ENCODE measurements at places on chromosomes 13 and 19.

GRCh38 chr19:2157452-2157851 is 6.1 kb upstream of the AP3D1 start:
- DNase-seq, result no peak

- DNase-seq, result no peak
Observed at GRCh38 chr13:47100214-47100853, 203.5 kb upstream of the HTR2A start.

DNA sequence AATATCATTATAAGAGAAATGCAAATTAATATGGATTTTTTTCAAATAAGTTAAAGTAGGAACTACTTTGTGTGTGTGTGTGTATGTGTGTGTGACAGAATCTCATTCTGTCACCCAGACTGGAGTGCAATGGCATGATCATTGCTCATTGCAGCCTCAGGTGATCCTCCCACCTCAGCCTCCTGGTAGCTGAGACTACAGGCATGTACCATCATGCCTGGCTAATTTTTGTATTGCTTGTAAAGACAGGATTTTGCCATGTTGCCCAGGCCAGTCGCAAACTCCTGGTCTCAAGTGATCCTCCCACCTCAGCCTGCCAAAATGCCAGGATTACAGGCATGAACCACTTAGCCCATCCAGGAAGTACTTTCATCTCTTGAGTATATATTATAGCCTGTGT is 3.2 kb upstream of the ERVV-2 start:
- no peak for DNase-seq

DNA sequence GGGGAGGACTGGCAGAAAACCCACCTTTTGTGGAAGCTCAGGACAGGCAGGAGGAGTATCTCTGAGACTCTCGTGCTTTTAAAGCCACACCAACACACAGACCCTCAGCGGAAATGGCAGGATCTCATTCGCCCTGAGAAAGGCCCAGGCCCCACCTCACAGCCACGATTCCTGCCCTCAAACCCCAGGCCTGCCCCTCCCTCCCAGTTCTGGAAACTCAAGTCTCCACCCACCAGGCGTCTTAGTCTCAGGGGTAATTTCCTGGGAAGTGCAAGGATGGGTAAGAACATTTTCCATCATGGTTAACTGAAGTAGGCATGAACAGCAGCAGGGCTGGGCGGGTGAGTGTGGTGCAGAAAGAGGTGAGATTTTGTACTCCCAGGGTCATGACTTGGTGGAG is 8.0 kb upstream of the PDE4C start:
- DNase-seq, result no peak

- DNase-seq, result no peak
Observed at GRCh38 chr13:74795526-74795925, 661.3 kb upstream of the KLF12 start.

DNA sequence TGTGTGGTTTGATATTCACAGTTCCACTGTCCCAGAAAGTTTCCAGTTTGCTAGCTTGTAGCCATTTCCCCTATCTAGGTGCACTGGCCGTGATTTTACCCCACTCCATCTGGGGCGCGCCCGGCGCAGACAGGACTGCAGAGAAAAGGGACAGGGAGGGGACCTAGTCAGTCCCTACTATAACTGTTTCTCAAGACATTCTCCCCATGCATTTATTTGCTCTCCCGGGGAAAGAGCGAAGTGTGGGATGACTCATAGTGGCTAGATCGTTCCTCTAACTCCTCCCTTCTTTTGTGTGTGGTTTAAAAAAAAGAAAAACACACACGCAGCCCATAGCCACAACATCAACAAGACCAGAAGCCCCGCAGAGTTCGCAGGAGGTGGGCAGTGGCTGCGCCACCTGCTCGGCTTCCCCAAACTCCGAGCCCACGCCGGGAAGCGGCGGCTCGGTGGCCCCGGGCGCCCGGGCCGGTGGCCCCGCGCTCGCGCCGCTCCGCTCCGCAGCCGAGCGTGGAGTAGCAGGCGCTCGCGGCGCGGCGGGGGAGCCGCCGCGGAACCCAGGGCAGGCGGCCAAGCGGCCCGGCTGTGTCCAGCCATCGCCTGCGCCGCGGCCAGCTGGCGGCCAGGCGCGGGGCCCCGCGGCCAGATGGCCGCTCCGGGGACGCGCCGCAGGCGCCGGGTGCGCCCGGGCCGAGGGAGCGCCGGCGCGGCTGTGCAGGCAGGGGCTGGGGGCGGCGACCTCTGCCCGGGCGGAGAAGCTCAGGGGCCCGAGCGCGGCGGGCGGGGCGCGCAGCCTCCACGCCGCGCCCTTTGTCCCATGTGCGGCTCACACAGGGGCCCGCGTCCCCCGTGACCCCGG is 653 bp downstream of the TMTC4 start:
- DNase-seq, result peak; percentile 77

- DNase-seq, result no peak
Observed at GRCh38 chr13:96403651-96404050, 313.7 kb downstream of the HS6ST3 start.

DNA sequence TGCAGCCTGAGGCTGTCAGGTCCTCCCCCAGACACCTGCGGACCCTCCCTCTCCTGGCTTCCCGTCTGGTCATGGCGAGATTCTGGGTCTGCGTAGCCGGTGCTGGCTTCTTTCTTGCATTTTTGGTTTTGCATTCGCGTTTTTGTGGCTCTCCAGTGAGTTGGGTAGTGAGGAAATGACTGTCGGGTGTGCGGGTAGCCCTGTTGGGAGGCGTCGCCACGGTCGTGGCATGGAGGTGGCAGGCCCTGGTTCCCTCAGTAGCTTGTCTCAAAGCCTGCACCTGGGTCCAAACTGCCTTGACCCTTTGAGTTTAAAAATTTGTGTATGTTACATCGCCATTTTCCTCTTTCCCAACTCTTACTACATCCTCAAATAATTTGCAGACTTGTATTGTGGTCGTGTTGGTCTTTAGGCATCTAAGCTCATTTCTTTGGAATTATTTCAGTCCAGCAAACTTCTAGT is 344 bp downstream of the NHLRC3 start:
- DNase-seq, result peak; percentile 33

- DNase-seq, result no peak
Observed at GRCh38 chr13:110576070-110576394, 14.5 kb upstream of the RAB20 start.

GRCh38 chr19:49148784-49149651 is 6.2 kb downstream of the HRC start:
- peak; percentile 77 for DNase-seq

- DNase-seq, result no peak
Observed at GRCh38 chr13:77339408-77339807, 12.5 kb upstream of the MYCBP2 start.

DNA sequence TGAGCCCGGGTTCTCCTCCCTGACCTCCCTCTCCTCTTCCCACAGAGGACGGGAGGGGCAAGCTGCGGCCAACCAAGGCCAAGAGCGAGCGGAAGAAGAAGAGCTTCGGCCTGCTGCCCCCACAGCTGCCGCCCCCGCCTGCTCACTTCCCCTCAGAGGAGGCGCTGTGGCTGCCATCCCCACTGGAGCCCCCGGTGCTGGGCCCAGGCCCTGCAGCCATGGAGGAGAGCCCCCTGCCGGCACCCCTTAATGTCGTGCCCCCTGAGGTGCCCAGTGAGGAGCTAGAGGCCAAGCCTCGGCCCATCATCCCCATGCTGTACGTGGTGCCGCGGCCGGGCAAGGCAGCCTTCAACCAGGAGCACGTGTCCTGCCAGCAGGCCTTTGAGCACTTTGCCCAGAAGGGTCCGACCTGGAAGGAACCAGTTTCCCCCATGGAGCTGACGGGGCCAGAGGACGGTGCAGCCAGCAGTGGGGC is 162.2 kb downstream of the KDM4B start:
- DNase-seq, result no peak

- peak; percentile 95 for DNase-seq
Observed at GRCh38 chr13:29435125-29435911, 160.2 kb downstream of the SLC7A1 start.

- no peak for DNase-seq
Observed at GRCh38 chr13:65508745-65509144, 1721.4 kb downstream of the PCDH9 start.

DNA sequence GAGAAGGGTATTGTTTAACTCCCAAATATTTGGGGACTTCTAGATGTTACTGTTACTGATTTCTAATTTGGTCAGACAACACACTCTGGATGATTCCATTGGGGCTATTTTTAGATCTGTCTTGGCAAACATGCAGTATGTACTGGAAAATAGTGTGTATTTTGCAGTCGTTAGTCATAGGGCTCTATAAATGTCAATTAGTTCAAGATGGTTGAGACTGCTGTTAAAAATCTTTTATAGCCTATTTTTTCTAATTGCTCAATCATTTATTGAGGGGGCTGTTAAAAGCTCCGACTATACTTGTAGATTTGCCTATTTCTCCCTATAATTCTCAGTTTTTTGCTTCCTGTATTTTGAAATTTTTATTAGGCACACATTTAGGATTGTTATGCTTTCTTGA is 31.4 kb downstream of the PPP5C start:
- peak; percentile 94 for DNase-seq

DNA sequence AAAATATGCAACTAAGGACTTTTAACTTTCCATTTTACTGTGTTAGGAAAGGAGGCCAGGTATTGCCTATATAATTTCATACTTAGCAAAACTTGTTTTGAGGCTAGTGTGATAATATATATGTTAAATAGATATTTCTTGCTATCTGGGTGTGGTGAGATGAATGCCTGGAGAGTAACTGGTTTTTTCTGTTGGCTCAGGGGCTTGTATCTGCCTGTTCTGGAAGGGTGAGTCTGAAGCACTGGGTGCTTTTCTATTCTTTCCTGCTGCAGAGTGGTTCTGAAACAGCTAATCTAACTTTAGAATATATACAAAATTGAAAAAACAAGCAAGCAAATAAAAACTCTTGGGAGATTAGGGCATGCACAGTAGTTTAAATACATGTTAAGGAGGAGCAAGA is 64.6 kb upstream of the MYCBP2 start:
- no peak for DNase-seq

GRCh38 chr13:99033814-99034213 is 56.0 kb upstream of the DOCK9 start:
- peak; percentile 36 for DNase-seq

DNA sequence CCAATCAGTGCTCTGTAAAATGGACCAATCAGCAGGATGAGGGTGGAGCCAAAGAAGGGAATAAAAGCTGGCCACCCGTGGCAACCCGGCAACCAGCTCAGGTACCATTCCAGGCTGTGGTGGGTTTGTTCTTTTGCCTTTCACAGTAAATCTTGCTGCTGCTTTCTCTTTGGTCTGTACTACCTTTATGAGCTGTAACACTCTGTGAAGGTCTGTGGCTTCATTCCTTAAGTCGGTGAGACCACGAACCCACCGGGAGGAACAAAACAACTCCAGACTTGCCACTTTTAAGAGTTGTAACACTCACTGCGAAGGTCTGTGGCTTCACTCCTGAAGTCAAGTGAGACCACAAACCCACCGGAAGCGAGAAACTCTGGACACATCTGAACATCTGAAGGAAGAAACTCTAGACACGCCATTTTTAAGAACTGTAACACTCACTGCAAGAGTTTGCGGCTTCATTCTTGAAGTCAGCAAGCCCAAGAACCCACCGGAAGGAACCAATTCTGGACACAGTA is 16.5 kb upstream of the SPACA6 start:
- DNase-seq, result no peak

- DNase-seq, result no peak
Observed at GRCh38 chr19:33887891-33888290, 91.2 kb downstream of the KCTD15 start.

- no peak for DNase-seq
Observed at GRCh38 chr13:27631156-27631555, 9.5 kb downstream of the POLR1D start.

GRCh38 chr13:46170268-46170667 is 11.7 kb downstream of the LCP1 start:
- no peak for DNase-seq

DNA sequence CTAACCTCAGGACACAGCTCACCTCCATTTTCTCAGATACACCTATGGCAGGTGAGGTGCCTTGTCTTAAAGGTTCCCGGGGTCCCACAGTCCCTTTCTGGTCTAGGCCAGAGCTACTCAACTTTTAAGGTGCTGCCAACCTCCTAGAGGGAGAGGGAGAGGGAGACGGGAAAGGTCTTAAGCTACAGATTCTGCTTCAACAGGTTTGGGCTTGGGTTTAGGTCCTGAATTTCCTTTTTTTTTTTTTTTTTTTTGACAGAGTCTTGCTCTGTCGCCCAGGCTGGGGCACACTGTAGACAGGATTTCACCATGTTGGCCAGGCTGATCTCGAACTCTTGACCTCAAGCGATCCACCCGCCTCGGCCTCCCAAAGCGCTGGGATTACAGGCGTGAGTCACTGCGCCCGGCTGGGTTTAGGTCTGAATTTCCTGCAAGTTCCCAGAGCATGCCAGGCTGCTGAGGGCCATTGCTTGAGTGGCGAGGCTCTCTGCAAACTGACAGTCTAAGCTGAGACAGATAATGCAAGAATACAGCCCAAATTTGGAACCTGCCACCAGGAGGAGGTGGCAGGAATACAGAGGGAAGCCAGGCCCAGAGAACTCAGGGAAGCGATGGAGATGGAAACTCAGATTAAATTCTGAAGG is 7.8 kb upstream of the SYCN start:
- no peak for DNase-seq

GRCh38 chr13:39201180-39201579 is 162.9 kb downstream of the NHLRC3 start:
- no peak for DNase-seq

DNA sequence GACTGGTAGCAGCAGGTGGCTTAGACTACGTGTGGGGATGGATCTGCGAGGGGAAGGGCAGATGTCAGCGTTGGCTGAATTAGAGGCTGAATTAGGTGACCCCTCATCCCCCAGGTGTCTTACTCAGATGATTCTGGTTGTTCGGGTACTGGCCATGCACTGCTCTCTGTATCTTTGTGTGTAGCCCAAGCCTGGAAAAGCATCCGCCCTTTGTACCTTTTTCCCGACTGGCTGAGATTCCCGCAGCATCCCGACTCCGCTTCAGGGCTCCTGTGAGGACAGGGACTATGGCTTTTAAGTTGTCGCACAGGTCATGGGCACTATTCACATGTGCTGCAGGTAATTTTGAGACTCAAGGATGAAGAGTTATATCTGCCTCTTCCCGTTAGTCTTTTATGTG is 7.2 kb downstream of the TFDP1 start:
- no peak for DNase-seq

DNA sequence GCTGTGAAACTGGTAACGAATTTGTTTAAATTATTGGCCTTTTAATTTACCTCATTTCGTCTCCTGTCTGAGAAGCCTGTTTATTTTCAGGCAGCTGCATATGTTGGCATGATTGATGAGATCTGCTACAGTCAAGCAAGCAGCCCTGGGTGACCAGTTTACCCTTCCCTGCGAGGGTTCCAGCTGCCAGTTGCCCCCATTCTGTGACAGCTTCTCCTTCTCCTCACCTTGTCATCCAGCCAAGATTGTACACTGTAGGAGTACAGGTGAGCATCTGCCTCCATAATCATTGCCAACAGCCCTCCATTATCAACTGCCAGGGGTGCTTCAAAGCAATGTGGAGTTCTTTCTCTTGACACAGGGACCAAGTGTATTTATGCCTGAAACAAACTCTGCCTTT is 1979.9 kb upstream of the PRR20A start:
- no peak for DNase-seq

DNA sequence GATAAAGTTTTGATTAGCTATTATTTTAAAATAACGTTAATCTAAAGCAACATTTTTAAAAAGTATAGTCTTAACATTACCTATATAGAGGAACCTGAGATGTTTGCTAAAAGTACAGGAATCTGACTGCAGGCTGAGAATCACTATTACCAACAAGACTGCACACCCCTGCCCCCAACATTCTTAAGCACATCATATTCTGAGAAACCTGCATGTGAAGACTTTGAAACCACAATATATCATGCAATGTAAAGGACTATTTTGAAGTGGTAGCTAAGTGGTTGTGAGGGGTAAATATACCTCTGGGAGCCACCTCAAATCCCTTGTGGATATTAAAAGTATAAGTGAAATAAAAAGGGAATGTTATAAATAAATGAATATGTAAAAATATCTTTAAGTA is 119.0 kb upstream of the KLF12 start:
- DNase-seq, result no peak

Data from AG10803 (cell line).